Activated CD4-positive, alpha-beta T cell treated with anti-CD3 and anti-CD28 coated beads, Interleukin-2, amount 50 U/mL, for 48 hours (primary cell): ENCODE measurements at places on chromosomes 3 and 15.
A peak's percentile ranks its signal among the peaks of the same experiment; 100 is the strongest.

GRCh38 chr15:40062816-40063562 lies 24.0 kb upstream of the SRP14 start:
- DNase-seq, result no peak

DNA sequence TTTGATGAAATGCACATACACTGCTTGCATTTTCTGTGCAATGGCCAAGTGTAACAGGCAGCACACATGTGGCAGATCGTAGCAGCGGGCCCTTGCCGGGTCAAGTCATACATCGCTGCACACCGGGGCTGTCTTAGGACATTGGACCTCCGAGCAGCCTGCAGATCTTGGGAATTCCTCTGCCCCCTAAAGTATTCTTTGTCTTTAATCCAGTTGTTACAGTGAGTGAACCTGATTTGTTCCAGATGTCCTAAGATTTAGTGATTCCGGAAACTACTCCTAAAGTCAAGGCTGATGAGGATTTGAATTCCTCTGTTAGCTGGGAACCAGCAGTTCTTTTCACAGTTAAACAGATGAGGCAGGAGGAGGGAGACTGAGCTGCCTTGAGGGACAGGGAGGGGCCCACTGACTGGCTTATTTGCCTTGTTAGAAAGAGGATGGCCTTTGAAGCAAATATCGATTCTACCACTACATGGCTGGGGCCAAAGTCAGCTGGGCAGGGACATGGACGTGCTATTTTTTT lies 190.7 kb upstream of the CTDSPL start:
- no peak for DNase-seq

- DNase-seq, result no peak
Measured at GRCh38 chr15:97517737-97518136, 442.8 kb upstream of the ARRDC4 start.

DNA sequence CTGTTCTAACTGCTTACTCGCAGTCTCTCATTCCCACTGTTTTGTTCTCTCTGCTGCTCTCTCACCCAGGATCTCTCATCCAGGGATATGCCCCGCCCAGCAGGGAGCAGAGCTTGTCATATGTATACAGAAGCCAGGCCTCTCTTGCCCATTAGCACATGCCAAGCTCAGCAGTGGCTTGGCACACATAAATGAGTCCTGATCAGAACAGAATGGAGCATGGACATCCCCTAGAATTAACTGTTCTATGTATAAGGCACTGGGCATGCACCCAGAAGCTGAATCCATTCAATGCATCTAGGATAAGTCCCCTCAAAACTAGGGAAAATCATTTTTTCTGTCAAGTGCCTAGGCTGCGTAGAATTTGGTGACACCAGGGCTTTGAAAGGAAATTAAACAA lies 61.6 kb downstream of the IGSF11 start:
- DNase-seq, result no peak

DNA sequence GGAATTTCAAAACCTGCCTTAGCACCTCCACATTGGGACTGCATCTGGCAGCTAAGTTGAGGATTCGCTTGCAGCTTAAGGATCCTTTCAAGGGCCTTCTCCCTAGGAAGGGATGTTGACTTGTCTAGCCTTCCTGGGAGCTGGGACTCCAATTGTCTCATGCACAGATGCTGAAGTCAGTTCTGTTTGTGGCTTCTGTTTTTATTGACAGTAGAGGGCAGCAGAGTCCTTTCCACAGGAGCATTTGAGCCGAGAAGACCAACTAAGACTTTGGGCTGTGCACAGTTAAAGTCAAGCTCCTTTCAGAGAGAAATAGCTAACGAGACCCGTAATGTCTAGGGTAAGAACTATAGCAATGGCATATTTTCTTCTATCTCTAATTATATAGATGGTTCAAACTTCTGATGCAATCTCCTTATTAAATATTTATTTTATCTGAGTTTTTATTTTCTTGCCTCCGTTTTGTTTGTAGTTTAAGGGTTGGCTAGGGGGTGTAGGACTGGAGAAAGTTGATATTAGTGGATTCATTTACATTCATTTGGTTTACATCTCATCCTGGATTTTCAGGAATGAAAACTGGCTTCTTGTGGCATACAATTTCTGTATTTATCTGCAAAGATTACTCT lies 59.7 kb upstream of the KBTBD8 start:
- DNase-seq, result peak; percentile 6

- DNase-seq, result no peak
Measured at GRCh38 chr15:45644437-45644836, 9.6 kb downstream of the SQOR start.

DNA sequence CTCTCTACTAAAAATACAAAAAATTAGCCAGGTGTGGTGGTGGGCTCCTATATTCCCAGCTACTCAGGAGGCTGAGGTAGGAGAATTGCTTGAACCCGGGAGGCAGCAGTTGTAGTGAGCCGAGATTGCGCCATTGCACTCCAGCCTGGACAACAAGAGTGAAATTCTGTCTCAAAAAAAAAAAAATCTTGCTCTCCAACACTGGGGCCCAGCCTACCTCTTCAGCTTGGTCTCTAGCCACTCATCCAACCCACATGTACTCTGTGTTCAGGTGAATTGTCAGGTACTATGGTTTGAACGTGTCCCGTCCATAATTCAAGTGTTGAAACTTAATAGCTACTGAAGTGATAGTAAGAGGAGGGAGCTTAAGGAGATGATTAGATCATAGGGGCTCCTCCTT lies 22.4 kb upstream of the RAB7A start:
- DNase-seq, result no peak

- DNase-seq, result no peak
Measured at GRCh38 chr3:64184621-64185020, 40.6 kb downstream of the PRICKLE2 start.

DNA sequence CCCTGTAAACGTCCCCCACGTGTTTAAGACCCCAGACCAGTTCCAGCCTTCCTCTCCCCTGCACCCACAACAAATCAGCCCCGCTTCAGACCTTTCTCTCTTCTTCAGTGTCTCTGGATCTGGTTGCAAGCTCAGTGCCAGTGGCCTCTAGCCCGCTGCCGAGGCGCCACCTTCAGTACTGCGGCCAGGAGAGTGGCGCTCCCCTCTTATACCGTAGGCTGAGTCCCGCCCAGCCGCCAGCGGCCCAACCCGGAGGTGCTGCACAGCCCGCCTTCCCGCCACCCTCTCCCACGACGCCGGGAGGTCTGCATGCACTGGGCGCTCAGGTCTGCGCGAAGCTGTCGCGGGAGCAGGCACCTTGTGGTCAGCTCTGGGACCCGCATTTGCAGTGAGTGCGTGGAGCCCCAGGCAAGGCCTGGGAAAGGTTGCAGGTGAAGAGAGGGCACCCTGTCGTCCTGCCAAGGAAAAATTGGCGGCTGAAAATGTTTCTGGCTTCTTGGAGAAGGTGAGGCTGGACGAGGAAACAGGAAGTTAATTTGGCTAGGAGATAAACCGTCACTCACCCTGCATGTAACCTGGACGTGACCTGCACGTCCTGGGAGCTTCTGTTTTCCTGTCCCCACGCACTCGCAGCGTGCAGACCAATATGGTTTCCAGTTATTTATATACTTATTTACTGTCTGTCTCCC lies at the start of gene C2CD4B:
TSS of gene C2CD4B (minus strand) at position 182 of the 689 bp plus-strand sequence. CDS start 301 bp downstream, outside the sequence.
- DNase-seq, result peak; percentile 55

DNA sequence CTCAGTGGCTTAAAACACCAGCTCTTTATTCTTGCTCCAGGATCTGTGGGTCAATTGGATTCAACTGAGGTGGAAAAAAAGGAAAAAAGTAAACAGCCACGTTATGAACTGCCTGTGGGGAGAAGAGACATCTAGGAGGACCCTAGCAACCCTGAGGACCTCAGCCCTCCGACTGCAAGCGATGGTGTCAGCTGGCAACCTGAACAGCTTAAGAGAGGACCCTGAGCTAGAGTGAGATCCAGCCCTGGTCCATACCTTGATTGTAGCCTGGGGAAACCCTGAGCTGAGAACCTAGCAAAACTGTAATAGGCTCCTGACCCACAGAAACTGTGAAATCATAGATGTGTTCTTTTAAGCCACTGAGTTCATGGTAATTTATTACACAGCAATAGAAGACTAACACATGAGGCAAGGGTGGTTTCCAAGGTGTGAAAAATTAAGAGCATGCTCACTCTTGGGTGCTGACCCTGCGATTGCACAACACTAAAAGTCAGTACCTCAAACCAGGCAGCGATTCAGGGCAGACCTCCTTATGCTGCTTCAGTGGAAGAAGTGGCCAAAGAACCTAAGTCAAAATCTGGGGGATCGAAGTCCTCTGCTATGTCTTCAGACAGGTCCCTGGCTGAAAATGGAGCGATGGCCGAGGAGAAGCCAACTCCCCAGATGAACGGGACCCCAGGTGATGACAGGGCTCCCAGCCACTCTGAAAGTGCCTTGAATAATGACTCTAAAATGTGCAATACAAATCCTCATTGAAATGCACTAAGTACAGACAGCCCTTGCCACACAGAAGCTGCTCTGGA lies 57.7 kb downstream of the GASK1A start:
- no peak for DNase-seq

GRCh38 chr3:195046441-195046840 lies 224.5 kb downstream of the XXYLT1 start:
- DNase-seq, result no peak

GRCh38 chr3:5122741-5123706 lies 932 bp downstream of the ARL8B start:
- DNase-seq, result peak; percentile 21

DNA sequence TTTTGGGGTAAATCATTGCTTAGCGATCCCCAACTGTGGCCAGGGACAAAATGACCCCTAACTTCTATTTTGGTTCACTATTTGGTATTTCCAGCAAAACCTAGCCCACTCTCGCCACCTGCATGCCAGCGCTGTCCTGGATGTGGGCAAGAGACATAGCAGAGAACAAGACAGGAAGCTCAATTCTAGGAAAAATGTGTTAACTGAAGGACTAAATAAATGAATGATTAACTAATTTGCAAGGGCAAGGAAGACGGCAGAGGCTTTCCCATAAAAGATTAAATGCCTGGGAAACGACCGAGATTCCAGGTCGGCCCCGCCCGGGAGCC lies 408 bp downstream of the NICN1 start:
- no peak for DNase-seq

GRCh38 chr15:36884518-36884875 lies 215.9 kb downstream of the MEIS2 start:
- no peak for DNase-seq

DNA sequence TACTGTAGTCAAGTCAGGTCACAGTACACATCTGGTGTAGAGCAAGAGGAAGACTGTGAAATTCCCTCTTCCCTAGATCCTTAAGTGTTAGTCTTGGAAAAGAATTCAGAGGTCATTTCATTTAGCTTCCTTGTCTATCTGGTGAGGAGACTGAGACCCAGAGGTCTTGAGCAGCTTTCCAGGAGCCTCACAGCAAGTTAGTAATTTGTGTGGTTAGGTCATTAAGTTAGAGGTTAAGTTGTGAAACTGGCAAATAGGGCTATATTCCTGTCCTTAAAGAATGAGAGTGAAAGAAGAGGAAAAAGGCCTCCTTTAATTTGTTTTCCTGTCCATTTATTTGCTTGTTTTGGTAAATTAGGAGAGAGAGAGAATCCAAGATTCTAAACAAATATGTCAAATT lies 9.0 kb downstream of the PODXL2 start:
- no peak for DNase-seq

- DNase-seq, result peak; percentile 64
Measured at GRCh38 chr3:59313365-59313764, 263.5 kb upstream of the CFAP20DC start.

- DNase-seq, result peak; percentile 26
Measured at GRCh38 chr3:48241796-48242455, 1.0 kb downstream of the ZNF589 start.

GRCh38 chr15:101129851-101130380 lies 121.9 kb downstream of the CHSY1 start:
- no peak for DNase-seq
